ENCODE measurements at places on chromosomes 11 and 22.

- no peak for DNase-seq
These were observed 179.6 kb downstream of the BRD1 start for GRCh38 chr22:49648053-49648452.

DNA sequence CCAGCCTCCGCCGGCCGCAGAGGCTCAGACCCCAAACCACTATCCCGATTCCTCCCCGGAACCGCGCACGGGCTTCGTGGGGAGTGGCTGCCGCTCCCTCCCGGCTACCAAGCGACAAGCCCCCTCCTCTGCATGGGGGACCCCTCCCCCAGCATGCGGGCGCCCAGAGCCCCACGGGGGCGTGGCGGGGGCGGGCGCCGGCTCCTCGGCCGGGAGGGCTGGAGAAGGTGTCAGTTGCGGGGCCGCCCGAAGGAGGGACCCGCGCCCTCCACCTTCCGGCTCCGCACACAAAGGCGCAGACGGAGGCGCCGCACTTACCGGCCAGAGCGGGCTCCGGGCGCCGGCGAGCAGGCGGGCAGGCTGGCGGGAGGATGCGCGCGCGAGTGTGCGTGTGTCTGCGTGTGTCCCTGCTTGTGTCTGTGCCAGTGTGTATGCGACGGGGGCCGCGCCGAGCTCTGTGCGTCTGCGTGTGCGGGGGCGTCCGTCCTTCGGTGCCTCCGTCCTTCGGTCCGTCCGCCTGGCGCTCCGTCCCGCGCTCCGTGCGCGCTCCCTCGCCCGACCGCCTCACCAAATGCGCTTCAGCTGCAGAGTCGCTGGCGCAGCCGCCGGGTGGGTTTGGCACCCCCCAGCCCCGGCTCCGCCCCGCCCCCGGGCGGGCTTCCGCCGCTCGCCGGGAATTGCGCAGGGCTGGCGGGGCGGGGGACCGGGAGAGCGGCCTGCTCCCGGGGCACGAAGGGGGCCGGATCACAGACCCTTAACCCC lies at the start of gene PTPN5:
Gene PTPN5, minus strand, starts transcription at position 592 of the 762 bp plus-strand sequence. CDS start 19,840 bp downstream, outside the sequence.
- DNase-seq = no peak

DNA sequence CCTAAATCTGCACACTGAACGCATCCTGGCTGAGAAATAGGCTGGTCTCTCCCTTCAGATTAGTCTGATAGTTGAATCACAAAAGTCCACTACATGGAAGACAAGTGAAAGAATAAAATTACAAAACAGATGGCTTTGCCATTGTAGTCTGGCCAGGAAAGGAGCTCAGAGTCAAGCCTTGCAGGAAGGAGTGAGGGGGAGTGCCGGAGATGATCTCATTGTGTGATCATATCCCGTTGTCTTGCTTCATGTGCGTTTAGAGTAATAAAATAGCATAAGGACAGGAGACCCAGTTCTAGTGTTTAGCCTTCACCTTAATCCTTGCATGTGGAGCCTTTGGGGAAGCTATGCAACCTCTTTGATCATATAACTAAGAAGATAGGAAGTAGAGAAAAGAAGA lies 666.7 kb upstream of the RAG2 start:
- DNase-seq = no peak

GRCh38 chr11:22006901-22007300 lies 186.0 kb upstream of the ANO5 start:
- no peak for DNase-seq

DNA sequence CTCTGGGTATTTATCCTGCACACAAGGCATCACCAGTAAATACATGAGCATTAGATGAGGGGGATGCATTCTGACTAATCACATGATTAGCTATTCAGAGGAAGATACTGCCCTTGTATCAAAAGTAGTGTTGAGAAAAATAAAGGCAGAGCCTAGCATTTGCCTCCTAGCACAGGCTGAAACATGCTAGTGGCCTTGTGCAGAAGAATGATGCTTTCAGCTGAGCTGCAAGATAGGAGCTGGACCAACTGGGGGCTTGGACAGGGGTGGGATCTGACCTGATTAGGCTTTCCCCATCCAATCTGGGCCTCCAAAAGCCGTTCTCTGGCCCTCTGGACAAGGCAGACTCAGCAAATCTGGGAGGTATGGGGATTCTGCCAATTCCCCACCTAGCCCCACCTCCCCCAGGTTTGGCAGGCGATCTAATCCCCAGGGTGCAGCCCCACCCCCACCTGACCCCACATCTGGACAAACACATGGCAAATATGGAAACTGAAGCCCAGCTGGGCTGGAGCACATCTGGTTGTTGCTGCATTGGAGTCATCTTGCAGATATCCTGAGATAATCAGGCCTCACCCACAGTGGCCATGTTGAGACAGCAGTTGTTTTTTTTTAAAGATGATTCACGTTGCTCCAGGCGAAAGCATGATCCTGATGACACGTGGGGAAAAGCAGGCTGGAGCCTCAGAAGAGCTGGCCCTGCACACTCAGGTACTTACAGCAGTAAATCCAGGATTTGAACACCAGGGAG lies 4.4 kb upstream of the MISFA start:
- DNase-seq = no peak

GRCh38 chr22:45358127-45358526 lies 48.4 kb downstream of the FAM118A start:
- no peak for DNase-seq

GRCh38 chr11:126345283-126345682 lies 10.2 kb upstream of the ST3GAL4 start:
- no peak for DNase-seq

- no peak for DNase-seq
These were observed 19.2 kb upstream of the ASPHD2 start for GRCh38 chr22:26409719-26410335.

Measured in NCI-H1436 treated with DMSO at 0.1 percent for 48 hours (cell line).